ENCODE measurements at places on chromosomes 16 and 17.
A peak's percentile ranks its signal among the peaks of the same experiment; 100 is the strongest.

- DNase-seq, result no peak
Observed at GRCh38 chr16:27450196-27450549, 48.2 kb downstream of the IL21R start.

DNA sequence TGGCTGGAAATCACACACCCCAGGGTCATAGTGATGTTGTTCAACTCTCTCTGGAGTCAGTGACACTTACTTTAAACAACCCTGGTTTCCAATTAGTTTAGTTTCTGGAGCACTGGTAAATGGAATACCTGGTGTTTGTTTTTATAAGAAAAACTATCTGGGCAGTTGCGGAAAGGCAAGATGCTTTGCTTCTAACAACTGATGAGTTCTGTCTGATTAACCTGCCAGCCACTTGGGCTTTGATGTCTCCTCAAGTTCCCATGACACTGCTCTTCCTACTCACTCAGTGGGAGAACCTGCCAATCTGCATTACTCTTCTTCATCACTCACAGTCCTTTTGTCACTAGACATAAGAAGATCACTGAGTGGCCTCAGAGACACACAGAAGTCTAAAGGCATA, 78.7 kb upstream of the MTMR4 start:
- no peak for DNase-seq

DNA sequence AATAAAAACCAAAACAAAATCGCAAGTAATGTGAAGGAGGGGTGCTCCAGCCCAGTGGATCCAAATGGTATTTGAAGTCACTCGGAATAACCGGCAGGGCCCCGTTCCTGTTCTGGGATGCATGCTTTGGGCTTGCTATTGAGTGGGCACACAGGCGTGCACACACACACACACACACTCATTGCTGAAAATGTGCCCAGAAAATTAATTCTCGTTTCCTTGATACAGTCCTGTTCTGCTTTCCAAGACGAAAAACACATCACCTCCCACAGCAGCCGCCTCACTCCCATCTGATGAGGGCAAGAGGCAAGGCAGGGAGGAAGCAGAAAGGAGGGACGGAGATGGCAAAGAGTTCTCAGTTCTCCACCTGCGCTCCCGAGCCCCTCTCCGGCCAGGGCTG, 62.2 kb upstream of the SDK2 start:
- no peak for DNase-seq

- peak; percentile 59 for DNase-seq
Observed at GRCh38 chr17:4858068-4858881, 25.1 kb downstream of the MINK1 start.

DNA sequence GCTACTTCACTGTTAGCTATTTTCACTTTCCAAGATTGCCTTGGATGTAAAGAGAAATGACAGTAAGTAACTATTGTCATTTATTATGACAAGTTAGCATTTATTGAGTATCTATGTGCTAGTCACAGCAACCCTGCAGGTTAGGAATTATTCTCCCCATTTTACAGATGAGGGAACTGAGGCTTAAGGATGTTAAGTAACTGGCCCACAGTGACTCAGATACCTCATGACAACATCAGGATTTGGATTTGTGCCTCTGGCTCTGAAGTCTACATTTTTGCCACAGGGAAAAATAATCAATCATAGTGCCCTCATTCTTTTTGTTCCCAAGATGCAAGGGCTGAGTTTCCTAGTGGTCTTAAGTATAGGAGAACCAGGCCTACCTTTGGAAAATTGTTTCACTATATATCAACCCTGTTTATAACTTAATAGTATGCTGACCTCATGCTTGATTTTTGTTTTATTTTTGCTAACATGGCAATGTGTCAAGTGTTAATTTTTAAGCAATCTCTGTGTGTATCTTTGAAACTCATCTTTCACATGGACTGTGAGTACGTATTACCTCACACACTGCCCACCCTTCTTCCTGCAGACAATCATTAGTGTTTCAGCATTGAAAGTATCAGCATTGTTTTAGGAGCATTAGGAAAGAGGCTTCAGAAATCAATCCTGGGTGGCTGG, 105.0 kb downstream of the TANGO6 start:
- DNase-seq, result no peak

GRCh38 chr16:89481356-89481955, 8.9 kb downstream of the ANKRD11 start:
- DNase-seq, result no peak

- no peak for DNase-seq
Observed at GRCh38 chr17:48128400-48128799, 20.8 kb downstream of the SNX11 start.

GRCh38 chr16:8241408-8241807, 348.9 kb downstream of the TMEM114 start:
- DNase-seq, result no peak

DNA sequence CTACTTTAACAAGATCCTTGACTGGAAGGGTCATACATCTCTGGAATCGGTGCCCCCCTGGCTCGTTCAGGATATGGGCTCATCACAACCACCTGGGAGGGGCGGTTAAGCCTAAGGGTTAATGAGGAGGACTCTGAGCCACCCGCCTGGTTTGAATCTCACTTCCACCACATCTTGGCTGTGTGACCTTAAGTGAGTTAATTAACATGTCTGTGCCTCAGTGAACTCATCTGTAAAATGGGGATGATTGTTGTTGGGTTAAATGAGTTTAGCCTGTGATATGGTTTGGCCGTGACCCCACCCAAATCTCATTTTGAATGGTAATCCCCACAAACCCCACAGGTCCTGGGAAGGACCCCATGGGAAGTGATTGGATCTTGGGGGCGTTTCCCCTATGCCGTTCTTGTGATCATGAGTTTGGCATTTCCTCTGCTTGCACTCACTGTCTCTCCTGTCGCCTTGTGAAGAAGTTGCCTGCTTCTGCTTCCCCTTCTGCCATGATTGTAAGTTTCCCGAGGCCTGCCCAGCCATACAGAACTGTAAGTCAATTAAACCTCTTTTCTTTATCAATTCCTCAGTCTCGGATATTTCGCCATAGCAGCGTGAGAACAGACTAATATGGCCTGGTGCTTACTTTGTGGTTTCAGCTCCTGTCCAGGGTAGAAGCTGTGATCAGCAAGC, 214.0 kb upstream of the CIBAR2 start:
- no peak for DNase-seq

DNA sequence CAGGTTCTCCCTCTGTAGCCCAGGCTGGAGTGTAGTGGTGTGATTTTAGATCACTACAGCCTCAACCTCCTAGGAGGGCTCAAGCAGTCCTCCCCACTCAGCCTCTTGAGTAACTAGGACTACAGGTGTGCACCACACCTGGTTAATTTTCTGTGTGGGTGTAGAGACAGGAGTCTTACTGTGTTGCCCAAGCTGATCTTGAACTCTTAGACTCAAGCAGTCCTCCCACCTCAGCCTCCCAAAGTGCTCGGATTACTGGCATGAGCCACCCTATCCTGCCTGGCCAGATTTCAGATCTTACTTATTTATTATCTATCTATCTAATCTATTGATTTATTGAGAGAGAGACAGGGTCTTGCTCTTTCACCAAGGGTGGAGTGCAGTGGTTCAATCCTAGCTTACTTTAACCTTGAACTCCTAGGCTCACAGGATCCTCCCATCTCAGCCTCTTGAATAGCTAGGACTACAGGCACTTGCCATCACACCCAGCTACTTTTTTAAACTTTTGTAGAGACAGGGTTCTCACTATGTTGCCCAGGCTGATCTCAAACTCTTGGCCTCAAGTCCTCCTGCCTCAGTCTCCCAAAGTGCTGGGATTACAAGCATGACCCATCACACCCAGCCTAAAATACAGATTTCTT, 61.8 kb downstream of the TUBD1 start:
- no peak for DNase-seq

- no peak for DNase-seq
Observed at GRCh38 chr17:4634976-4635375, 6.5 kb downstream of the ALOX15 start.

DNA sequence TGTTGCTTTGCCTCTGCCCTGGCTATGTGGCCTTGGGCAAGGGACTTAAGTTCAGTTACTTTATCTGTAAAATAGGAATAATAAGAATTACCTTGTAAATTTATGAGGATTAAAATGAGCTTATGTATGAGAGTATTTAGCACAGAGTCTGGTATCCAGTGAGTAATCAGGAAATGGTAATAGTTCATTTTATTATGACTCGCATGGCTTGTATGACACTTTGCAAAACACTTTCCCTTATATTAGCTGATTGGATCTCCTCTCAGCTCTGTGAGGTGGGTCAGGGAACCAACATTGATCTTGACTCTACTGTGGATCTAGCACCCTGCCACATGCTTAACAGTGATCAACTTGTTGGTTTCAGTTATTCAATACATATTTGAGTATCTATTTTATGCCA, 8.3 kb upstream of the CDH3 start:
- no peak for DNase-seq

DNA sequence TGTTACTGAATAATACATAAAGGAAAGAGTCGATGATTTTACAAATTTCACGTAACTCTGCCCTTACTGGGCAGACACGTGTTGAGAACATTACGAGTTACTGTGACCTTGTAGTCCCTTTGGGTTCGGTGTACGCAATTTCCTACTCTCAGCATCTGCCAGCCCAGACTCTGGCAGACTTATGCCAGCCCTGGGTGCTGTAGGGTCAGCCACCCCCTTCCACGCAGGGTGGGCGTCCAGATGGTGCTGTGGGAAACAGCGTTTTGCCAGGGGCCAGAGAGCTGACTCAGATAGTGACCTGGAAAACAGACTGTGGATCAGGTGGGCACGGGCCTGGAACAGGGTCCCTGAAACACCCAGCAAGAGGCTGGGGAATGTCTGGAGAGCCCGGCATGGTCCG, 148.9 kb downstream of the RPTOR start:
- no peak for DNase-seq

GRCh38 chr16:82641336-82641984, 14.7 kb downstream of the CDH13 start:
- DNase-seq, result no peak

- no peak for DNase-seq
Observed at GRCh38 chr17:6496116-6496481, 51.8 kb downstream of the PIMREG start.

GRCh38 chr16:81181013-81181720, 57.3 kb upstream of the BCO1 start:
- DNase-seq, result no peak

DNA sequence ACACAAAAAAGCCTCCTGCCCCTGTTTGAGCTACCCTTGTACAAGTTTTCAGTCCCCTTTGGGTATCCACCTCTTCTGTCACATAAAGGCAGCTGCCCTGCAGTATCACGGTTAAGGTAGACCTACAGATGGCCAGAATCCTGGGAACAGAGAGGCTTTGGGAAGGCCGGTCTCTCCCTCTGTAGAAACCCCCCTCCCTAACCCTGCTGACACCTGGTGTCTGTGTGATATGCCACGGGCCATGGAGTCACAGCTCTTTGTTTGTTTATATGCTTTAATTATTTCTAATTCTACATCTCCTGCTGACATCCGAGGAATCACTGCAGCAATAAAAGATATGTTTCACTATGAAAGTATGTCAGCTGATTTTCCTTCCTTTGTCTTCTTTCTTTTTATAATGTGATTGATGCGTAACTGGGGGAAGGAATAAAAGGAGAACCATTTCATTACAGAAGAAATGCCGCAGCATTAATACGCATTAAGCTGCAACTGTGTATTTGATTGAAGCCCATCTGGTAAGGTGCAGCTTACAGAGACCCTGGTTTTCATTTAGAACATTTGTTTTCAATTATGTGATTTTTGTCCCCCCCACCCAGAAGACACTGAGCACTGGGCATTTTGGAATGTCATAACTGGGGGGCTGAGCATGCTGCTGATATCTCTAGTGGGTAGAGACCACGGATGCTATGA, 142.1 kb downstream of the SLC39A11 start:
- no peak for DNase-seq

- no peak for DNase-seq
Observed at GRCh38 chr16:12811441-12812383, 8.0 kb upstream of the CPPED1 start.

GRCh38 chr16:10751291-10751697, 7.7 kb downstream of the NUBP1 start:
- no peak for DNase-seq

GRCh38 chr17:65627891-65628643, 66.6 kb upstream of the AXIN2 start:
- DNase-seq, result no peak

GRCh38 chr17:309361-309888, 43.2 kb downstream of the RPH3AL start:
- no peak for DNase-seq

- DNase-seq, result no peak
Observed at GRCh38 chr17:16479264-16479663, 12.7 kb downstream of the LRRC75A start.

DNA sequence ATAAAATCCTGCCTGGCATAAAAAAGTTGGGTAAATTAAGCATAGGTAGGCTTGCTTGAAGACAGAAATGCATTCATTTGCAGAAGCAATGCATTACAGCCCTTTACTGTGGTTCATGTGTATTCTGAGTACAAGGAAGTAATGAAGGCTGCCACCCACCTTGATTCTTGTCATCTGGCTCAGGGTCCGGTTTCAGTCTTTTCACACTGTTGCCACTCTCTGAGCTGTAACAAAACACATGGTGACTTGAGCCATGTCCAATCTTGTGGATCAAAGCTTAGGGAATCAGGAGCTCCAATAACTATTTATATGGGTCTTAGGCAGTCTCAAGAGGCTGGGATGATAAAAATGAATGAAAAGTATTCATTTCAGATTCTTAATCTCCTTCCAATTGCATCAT, 22.0 kb downstream of the PSME3IP1 start:
- no peak for DNase-seq

- no peak for DNase-seq
Observed at GRCh38 chr16:79713609-79714309, 113.2 kb upstream of the MAF start.

- DNase-seq, result no peak
Observed at GRCh38 chr16:69438465-69438864, 14.0 kb downstream of the CYB5B start.

GRCh38 chr17:164303-165235, 16.9 kb downstream of the DOC2B start:
- DNase-seq, result peak; percentile 12

- no peak for DNase-seq
Observed at GRCh38 chr17:63171428-63172393, 205.7 kb downstream of the TANC2 start.

DNA sequence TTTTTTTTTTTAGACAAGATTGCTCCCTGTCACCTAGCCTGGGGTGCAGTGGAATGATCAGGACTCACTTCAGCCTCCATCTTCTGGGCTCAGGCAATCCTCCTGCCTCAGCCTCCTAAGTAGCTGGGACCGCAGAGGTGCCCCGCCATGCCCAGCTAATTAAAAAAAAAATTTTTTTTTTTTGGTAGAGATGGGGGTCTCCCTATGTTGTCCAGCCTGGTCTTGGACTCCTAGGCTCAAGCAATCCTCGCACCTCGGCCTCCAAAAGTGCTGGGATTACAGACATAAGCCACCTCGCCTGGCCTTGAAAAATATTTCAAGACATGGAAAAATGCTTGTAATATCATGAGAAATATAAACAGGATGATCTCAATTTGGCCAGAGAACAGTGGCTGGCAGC, 42.9 kb downstream of the HAPSTR1 start:
- no peak for DNase-seq

- DNase-seq, result no peak
Observed at GRCh38 chr16:56226845-56227525, 35.7 kb downstream of the GNAO1 start.

Data from C1 segment of cervical spinal cord (tissue), 14 donors.